ENCODE measurements at places on chromosomes 13 and 19.

GRCh38 chr13:56066321-56066720 is 1074.4 kb upstream of the PRR20A start:
- DNase-seq: no peak

DNA sequence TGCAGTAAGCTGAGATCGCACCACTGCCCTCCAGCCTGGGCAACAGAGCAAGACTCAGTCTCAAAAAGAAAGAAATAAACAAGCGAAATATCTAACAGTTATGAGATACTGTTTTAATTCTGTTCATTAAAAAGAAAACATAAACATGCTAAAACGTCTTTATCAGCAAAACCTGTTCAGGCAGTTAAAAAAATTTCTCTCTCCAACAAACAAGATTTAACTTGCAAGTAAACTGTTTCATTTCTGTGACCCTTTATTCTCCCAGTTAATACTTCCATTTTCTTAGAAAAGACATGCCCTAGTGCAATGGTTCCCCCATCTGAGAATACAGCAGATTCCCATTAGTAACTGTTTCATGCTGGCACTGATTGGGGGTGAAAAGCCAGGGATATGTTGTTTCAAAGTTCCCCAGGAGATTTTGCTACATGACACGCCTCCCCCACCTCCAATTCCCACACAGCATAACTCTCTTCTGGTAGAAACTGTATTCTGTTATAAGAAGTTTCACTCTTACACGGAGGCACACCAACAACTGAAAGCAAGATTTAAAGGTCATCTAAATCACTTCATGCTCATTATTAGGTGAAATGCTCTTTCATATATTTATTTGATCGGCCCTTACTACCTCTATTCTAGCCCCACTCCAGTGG is 24.4 kb downstream of the ELF1 start:
- DNase-seq: no peak

GRCh38 chr19:13850910-13851733 is 25.8 kb upstream of the NANOS3 start:
- peak; percentile 28 for DNase-seq

- DNase-seq: no peak
These were observed 15.1 kb downstream of the CC2D1A start for GRCh38 chr19:13920940-13921747.

GRCh38 chr19:52234406-52234805 is 35.0 kb upstream of the ZNF766 start:
- DNase-seq: no peak

DNA sequence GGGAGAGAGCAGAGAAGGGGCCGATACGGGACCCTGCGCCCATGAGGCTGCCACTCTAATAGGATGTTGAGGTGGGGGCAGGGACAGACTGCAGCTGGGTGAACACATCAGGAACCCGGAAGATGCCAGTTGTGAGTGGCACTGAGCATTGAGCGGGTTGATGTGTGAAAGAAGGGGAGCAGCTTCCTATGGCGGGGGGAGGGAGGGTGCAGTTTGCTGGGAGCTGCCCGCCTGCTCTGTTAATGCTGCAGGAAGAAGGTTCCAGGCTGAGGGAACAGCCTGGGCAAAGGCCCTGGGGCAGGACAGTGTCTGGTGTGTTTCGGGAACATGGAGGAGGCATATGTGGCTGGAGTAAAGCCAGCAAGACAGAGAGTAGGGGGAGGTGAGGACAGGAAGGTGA is 29.8 kb downstream of the DNM2 start:
- DNase-seq: no peak

All from NCI-H774 (cell line).